Posterior vena cava (tissue), 2 donors: ENCODE measurements at places on chromosomes 3 and 15. TPM values are rescaled to one million over a fixed set of nuclear protein-coding genes. Genes with fewer than 3 reads are reported as not detected.

The SH2D7 gene
- total RNA-seq, result not detected

The EPHB1 gene
- total RNA-seq, result 3.7 TPM

The SEC22C gene
- 43.8 TPM for total RNA-seq

DNA sequence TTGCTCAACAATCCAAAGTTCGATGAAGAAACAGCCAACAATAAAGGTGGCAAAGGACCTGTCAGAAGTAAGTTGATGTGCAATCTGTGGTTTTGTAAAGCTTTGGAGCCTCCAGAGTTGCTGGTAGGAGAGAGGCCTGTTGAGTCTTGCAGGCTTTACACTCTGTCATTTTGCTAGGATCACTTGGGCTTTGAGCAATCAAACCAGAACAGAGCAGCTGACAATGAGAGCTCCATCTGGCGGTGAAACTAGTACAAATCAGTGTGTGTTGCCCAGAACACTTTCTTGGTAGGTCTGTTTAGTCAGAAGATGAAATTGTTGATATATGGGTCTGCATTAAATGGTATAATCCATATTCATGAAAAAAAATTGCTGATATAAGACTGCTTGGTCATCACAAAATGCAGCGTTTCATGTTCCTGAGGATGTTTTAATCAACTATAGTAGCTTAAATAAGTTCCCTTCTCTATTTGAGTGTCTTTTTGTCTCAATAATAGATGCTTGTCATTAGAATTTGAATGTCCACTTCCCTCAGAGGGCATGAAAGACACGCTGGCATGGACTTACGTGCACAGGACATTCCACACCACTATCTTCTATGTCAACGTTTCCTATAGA lies 25.7 kb downstream of the TMOD2 start:
- DNase-seq, result no peak
